ENCODE measurements at places on chromosomes 16 and 17. TPM values are rescaled to one million over a fixed set of nuclear protein-coding genes. Genes with fewer than 3 reads are reported as not detected.
A peak's percentile ranks its signal among the peaks of the same experiment; 100 is the strongest.

- H3K27me3 ChIP-seq = peaks cover 62% of the 10 kb centered on the region
- H3K27ac ChIP-seq = no peak overlapping the region
- H3K4me3 ChIP-seq = no peak overlapping the region
- no peaks in the 10 kb centered on the region for H3K36me3 ChIP-seq
Observed at GRCh38 chr16:66846831-66847230, 2.6 kb downstream of the CA7 start.

- peaks cover 22% of the 10 kb centered on the region for H3K4me1 ChIP-seq
- H3K36me3 ChIP-seq = peaks cover 22% of the 10 kb centered on the region
- no peak overlapping the region for H3K27ac ChIP-seq
- H3K27me3 ChIP-seq = no peaks in the 10 kb centered on the region
Observed at GRCh38 chr17:18920911-18921441, 31.0 kb upstream of the SLC5A10 start.

DNA sequence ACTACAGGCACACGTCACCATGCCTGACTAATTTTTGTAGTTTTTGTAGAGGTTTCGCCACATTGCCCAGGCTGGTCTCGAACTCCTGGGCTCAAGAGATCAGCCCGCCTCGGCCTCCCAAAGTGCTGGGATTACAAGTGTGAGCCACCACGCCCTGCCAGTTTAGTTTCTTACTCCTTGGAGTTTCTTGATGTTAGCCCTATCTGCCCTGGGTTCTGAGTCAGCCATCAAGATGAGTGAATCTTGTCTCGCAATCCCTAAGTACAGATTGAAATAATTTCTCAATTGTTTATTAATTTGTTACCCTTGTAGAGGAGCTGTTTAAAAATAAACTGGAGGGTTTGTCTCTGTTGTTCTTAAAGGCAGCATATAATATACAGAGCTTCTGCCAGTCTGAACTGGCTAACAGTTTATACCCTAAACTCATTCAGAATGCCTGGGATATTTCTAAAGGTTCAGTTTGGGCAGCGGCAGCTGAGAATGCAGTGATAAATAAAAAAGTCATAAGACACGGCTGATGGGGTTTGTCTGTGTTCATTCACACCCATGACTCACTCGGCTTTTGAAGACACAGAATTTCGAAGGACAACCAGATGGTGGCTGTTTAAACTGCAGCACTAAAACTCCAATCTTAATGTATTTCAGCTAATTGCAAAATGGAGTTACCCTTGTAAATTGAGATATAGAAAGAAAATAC, 39.6 kb downstream of the GPRC5B start:
- H3K27ac ChIP-seq = peak overlapping the region; percentile 83
- peaks cover 34% of the 10 kb centered on the region for H3K4me1 ChIP-seq
- no peak for DNase-seq
- no peak overlapping the region for H3K4me3 ChIP-seq
- peaks cover 4% of the 10 kb centered on the region for H3K36me3 ChIP-seq

- no peak overlapping the region for H3K4me3 ChIP-seq
- no peak overlapping the region for H3K27ac ChIP-seq
- no peaks in the 10 kb centered on the region for H3K36me3 ChIP-seq
- peaks cover 35% of the 10 kb centered on the region for H3K27me3 ChIP-seq
- DNase-seq = no peak
Observed at GRCh38 chr16:84246679-84247077, 6.9 kb upstream of the KCNG4 start.

DNA sequence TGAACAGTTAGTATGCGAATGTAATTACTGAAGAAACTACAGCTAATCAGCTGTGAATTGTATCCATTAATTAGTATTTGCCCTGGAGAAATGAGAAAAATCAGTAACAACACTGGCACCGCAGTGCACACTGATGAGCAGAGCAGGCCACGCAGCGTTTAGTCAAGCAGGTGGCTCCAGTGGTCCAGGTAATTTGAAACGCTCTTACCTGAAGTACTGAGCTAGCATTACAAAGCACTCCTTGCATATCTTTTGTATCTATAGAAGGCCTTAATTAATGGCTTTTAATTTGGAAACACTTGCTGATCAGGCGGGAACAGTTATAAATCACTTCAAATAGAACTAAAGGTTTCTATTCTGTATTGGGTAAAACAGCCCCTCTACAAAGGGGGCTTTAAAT, 76.4 kb downstream of the TOX3 start:
- no peak overlapping the region for H3K27ac ChIP-seq
- DNase-seq = no peak
- no peaks in the 10 kb centered on the region for H3K4me1 ChIP-seq
- H3K4me3 ChIP-seq = no peak overlapping the region
- no peaks in the 10 kb centered on the region for H3K36me3 ChIP-seq

DNA sequence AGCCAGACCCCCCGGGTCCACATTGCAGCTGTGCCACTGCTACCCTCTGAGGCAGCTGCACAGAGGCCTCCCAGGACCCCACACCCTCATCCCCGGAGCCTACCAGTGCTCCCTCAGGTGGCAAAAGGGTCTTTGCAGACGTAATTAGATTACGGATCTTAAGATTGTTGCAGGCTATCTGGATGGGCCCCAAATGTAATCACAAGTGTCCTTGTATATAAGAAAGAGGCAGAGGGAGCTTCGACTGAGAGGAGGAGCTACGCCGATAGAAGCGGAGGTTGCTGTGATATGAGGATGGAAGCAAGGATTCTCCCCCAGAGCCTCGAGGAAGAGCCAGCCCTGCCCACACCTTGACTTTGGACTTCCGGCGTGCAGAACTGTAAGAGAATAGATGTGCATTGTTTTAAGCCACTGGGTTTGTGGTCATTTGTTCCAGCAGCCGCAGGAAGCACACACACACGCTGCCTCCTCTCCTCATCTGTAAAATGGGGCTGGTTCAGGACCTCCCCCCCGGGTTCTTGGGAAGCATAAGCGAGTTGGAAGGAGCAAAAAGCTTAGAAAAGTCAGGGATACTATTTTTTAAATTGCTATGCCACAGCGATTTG, 10.5 kb upstream of the RAI1 start:
- peak overlapping the region; percentile 66 for H3K27ac ChIP-seq
- no peaks in the 10 kb centered on the region for H3K27me3 ChIP-seq
- no peaks in the 10 kb centered on the region for H3K36me3 ChIP-seq
- no peak for DNase-seq
- no peak overlapping the region for H3K4me3 ChIP-seq

DNA sequence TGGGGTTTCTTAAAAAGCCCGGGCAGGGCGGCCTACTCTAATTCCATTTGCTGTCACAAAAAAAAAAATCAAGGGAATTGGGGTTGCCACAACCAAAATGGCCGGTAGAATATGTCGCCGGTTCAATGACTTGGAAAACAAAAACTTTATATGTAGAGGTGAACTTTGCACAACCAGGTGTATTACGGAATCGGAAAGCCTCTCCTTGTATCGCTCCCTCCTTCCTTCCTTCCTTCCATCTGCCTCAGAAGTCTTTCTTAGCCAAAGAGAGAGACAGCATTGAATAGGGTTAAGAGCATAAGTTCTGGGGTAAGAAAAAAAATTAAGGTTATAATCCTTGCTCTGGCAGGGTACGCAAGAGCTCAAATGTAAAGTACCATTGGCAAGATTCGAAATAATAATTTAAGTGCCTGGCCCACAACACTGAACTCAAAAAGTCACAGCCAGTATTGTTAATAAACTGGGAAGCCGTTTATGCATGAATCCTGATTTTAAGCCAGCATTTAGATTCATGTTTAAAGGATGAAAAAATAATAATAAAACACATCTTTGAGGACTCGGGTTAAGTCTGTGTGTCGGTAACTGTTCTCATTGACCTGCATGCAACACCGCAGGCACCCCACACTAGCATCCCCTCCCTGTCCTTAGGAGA, 522 bp upstream of the GLG1 start:
- H3K27me3 ChIP-seq = no peaks in the 10 kb centered on the region
- no peak for DNase-seq
- H3K36me3 ChIP-seq = no peaks in the 10 kb centered on the region
- peaks cover 50% of the 10 kb centered on the region for H3K4me1 ChIP-seq
- peak overlapping the region; percentile 98 for H3K27ac ChIP-seq
- peak overlapping the region; percentile 96 for H3K4me3 ChIP-seq

DNA sequence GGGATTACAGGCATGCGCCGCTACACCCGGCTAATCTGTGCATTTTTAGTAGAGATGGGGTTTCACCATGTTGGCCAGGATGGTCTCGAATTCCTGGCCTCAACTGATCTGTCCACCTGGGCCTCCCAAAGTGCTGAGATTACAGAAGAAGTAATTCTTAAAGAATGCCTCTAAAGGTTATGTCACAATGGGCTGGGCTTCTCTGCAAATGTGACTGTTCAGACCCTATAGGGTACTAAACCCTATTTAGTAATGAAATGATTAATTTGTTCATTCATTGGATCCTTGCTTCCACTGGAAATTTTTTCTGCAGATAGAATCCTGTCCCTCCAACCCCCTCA, 108.8 kb upstream of the CORO6 start:
- H3K4me1 ChIP-seq = peaks cover 81% of the 10 kb centered on the region
- no peak for DNase-seq
- no peaks in the 10 kb centered on the region for H3K27me3 ChIP-seq
- H3K36me3 ChIP-seq = no peaks in the 10 kb centered on the region

DNA sequence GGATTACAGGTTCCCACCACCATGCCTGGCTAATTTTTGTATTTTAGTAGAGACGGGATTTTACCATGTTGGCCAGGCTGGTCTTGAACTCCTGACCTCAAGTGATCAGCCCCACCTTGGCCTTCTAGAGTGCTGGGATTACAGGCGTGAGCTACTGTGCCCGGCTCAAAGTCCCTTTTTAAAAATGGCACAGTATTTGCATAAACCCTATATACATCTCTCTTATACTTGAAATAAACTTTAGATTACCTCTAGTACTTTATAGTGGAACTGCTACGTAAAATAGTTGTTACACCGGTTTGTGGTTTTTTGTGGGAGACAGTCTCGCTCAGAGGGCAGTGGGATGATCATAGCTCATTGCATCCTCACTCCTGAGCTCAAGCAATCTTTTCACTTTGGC, 36.3 kb downstream of the IST1 start:
- H3K4me3 ChIP-seq = no peak overlapping the region
- no peak overlapping the region for H3K27ac ChIP-seq
- no peak for DNase-seq
- H3K4me1 ChIP-seq = peaks cover 72% of the 10 kb centered on the region
- peaks cover 43% of the 10 kb centered on the region for H3K36me3 ChIP-seq
- no peaks in the 10 kb centered on the region for H3K27me3 ChIP-seq

- H3K4me1 ChIP-seq = peaks cover 45% of the 10 kb centered on the region
- H3K4me3 ChIP-seq = no peak overlapping the region
- H3K36me3 ChIP-seq = peaks cover 24% of the 10 kb centered on the region
Observed at GRCh38 chr16:88617268-88618031, 20.9 kb upstream of the IL17C start.

DNA sequence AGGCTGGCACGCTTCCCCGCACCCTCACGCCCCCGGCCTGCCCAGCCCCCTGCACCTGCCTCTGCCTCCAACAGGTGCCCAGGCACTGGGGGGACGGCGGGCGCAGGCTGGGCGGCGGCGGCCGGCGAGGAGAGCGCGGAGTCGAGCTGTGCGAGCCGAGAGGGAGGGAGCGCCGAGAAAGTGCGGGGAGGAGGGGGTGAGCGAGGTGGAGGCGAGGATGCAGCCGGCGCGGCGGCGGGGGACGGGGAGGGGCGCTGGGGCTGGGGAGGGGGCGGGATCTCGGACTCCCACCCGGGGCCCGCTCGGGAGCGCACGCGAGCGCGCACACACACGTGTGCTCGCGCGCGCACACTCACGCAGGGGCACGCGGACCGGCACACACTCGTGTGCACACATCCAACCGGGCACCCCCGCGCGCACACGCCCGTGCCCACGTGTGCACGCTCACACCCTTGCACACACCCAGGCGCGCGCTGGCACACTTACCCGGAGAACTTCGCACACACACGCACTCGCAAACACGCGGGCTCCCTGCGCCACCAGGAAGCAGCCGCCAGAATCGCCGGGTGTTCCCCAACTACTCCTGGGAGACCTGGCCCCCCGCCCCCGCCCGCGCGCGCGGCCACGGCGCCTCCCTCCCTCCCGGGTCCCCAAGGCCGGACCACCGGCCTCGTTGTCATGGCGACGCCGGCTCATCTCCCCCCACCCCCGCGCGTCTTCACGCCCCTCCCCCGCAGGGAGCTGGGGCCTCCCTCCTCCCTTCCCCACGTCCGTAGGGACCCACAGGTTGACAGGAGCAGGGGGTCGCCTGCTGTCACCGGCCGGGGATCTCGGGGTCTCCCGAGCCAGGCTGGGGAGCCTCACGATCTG, at the start of gene DOC2A:
Gene DOC2A, minus strand, starts transcription at position 184 of the 870 bp plus-strand sequence. CDS start 805 bp downstream, outside the sequence.
- peaks cover 20% of the 10 kb centered on the region for H3K4me1 ChIP-seq
- H3K27ac ChIP-seq = no peak within 1 kb of the TSS
- no peak for DNase-seq
- peak within 1 kb of the TSS; percentile 60 for H3K4me3 ChIP-seq
- H3K27me3 ChIP-seq = peaks cover 54% of the 10 kb centered on the region

DNA sequence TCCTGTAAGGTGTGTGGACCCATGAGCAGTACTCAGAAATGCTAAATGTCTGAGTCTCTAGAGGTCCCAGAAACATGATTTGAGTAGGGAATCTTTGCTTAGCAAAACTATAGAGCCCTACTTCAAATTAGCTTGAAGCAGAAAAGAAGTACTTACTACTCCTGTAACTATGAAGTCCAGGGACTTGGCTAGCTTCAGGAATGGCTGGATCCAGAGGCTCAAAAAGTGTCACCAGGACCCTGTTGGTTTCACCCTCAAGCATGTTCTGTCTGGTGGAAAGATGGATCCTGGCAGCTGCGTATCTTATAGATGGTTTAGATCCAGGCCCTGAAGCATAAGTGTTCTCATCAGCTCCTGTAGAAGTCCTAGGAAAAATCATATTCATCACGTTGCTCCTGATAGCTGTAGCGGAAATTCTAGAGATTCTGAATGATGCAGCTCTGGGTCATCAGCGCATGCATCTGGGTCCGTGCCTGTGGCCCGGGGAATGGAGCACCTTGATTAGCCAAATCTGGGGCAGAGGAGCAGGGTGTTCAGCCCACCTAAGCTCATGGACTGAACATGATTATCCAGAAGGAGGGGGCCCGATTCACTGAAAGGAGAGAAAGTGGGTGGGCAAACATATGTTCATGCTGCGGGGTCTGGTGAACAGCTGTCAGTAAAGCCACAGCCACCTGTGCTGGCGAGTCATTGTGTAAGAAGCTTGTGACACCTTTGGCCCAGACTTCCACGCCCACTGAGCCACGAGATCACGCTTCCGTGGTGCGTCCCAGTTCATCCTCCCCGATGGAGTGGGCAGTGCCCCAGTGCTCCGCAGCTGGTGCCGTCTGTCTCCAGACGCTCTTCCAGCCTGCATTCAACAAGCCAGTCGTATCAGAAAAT, 260.6 kb downstream of the CPPED1 start:
- no peak overlapping the region for H3K27ac ChIP-seq
- no peaks in the 10 kb centered on the region for H3K27me3 ChIP-seq
- no peak overlapping the region for H3K4me3 ChIP-seq
- H3K4me1 ChIP-seq = peaks cover under 1% of the 10 kb centered on the region
- DNase-seq = no peak

- DNase-seq = no peak
- H3K27ac ChIP-seq = no peak overlapping the region
- no peaks in the 10 kb centered on the region for H3K36me3 ChIP-seq
- no peaks in the 10 kb centered on the region for H3K4me1 ChIP-seq
- peaks cover 53% of the 10 kb centered on the region for H3K27me3 ChIP-seq
Observed at GRCh38 chr16:6663668-6664067, 669.0 kb upstream of the RBFOX1 start.

BFAR gene
- 28.6 TPM for total RNA-seq

CEP131 gene
- 7.6 TPM for total RNA-seq

CD79B gene
- 4.6 TPM for total RNA-seq

PDPR gene
- total RNA-seq = 22.2 TPM

TNFRSF17 gene
- total RNA-seq = not detected
